ENCODE measurements at places on chromosomes 4 and X.

GRCh38 chr4:112327965-112328733 is 31.0 kb downstream of the ALPK1 start:
- DNase-seq: peak; percentile 72

- DNase-seq: no peak
Observed at GRCh38 chrX:77548751-77549150, 101.6 kb downstream of the FGF16 start.

GRCh38 chrX:32825009-32825408 is 386.3 kb downstream of the DMD start:
- no peak for DNase-seq

GRCh38 chr4:188767496-188767895 is 628.3 kb downstream of the TRIML1 start:
- no peak for DNase-seq

GRCh38 chr4:134753390-134753789 is 551.8 kb upstream of the PABPC4L start:
- DNase-seq: no peak

DNA sequence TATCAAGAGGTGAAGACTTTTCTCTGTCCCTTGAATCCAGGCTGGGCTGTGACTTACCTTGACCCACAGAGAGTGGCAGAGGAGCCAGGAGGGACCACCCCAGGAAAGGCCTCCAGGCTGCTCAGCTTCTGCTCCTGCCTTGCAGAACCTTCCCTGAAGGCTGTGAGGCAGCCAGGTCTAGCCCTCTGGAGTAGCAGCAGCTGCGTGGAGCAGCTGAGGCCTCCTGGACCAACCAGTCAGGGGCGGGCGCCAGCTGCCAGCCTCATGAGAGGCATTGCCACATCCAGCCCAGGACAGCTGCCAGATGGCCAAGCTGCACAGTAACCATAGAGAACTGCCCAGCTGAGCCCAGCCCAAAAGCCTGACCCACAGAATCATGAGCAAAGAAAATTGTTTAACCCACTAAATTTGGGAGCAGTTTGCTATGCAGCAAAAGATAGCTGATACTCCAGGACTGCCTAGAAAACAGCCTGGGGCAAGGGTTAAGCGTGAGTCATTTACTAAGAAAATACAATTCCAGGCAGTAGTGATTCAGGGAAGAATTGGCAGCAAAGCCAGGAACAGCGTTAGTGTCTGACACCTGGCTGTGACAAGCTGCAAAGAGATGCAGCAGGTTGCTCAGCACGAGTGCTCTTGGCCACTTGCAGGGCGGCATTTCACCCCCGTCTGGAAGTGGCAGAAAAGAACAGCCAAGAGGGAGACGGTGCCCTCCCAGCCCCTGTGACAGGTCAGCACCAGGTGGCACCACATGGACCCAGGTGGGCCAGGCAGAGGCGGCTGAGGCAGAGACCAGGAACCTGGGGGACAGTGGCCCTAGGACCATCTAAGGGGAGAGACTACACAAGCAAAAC is 14.7 kb upstream of the PDE6B start:
- DNase-seq: peak; percentile 4

DNA sequence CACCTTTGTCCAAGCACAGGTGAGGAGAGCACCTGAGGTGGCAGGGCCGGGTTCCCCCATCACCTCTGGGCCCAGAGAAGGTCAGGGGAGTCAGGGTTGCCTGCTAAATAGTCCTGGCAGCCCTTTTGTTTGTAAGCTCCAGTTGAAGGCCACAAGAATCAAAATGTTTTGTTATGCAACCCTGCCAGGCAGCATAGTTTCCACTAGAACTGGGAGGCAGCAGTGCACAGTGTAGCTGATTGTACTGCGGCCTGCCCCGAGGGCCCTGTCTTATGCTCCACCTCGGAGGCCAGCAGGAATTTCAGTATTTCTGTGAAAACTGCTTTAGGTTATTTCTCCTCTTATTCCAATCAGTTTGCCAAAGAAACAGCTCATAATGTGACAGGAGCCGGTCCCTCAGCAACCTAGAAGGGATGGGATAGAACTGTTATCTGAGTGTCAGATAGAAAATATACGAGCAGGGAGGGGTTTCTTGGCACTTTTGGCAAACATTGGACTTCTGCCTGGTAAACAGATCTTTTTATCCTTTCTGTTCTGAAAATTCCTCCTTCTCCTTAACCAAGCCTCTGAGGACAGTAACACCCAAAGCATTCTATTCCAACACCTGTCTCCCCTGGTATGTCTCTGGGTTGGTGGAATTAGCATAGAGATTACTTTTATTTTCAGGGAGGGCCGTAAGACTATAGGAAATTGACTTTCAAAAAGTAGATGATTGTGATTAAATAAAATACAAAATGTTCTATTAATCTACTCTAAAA is 93.6 kb downstream of the LNX1 start:
- peak; percentile 44 for DNase-seq

GRCh38 chr4:3217266-3217665 is 31.7 kb upstream of the MSANTD1 start:
- no peak for DNase-seq

GRCh38 chr4:40916880-40917279 is 167.1 kb downstream of the NSUN7 start:
- no peak for DNase-seq

DNA sequence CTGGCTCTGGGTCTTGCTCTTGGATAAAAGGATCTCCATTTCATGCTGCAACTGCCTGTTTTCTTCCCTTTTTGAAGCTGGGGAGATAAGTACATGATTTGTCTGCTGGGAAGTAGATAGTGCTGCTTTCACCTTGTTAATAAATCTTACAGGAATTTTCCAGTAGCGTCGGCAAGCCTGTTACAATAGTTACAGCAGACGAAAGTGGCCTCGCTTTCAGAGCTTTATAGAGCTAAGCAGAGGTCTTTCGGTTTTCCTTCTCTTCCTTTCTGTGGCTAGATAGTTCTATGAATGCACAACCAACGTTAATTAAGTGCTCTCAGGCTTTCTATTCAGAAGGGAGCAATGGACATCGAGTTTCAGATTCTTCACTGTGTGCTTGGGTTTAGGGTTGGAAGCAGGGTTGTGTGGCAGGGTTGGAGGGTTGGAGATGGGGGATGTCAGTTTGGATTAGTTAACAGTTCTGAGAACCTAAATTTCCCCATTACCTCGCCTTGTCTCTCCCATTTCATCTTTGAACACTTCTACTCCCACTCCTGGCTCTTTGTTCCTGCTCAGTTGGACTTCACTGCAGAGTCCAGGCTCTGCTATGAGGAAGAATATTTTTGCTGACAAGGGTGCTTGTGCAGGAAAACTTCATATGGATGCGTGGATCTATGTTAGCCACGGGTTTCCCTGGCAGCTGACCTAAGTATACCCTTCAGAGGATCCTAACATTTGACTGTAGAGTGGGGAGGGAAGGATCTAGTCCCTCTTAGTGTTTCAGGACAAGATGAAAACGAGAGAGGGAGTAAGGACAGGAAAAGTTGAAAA is 237.9 kb downstream of the ARHGAP10 start:
- no peak for DNase-seq
